ENCODE measurements at places on chromosomes 13 and 19.
A peak's percentile ranks its signal among the peaks of the same experiment; 100 is the strongest.

DNA sequence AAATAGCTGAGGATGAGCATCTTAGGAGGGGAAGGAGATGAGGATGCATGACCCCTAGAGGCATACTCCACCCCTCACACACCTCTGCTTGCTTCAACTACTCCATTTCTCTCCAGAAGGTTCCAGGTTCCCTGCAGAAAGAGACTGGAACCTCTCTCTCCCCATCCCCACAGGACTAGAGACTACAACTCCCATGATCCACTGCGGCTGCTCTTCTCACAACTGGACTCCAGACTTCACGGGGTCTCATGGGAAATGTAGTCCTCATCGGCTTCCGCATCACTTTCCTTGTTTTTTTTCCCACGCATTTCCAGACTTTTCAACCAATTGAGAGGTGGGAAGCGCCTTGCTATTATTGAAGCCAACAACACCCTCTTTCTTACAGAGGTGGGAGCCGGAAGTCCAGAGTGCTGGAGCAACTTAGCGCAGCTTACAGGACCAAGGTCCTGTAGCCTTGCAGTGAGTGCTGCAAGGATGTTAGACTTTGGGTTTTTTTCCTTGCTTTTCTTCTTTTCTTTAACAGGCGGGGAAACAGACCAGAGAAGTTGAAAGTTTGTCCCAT, 13.9 kb upstream of the CACNG6 start:
- peak; percentile 73 for DNase-seq

- no peak for DNase-seq
Observed at GRCh38 chr13:24505256-24505655, 7.3 kb downstream of the PARP4 start.

- DNase-seq, result no peak
Observed at GRCh38 chr19:2251106-2252054, 2.3 kb downstream of the AMH start.

GRCh38 chr13:31014456-31014855, 82.0 kb downstream of the TEX26 start:
- no peak for DNase-seq

GRCh38 chr13:58573743-58574142, 942.2 kb downstream of the PCDH17 start:
- no peak for DNase-seq

DNA sequence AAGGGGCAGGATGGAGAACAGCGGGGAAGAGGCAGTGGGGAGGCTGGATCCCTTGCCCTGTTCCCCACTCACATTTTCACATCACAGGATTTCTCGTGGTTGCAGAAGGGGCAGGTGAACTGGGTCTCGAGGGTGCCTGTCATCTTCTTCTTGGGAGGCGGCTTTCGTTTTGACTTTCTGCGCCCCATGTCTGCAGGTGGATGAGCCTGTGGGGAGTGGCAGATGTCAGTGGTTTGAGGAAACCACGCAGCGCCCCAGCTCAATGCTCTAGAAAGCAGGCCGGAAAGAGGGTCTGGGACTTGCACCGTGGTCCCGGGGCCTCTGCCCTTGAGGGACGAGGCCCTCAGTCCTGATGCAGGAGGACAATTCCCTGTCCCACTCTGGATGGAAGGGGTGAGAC, 4.9 kb downstream of the ELOF1 start:
- DNase-seq, result no peak

DNA sequence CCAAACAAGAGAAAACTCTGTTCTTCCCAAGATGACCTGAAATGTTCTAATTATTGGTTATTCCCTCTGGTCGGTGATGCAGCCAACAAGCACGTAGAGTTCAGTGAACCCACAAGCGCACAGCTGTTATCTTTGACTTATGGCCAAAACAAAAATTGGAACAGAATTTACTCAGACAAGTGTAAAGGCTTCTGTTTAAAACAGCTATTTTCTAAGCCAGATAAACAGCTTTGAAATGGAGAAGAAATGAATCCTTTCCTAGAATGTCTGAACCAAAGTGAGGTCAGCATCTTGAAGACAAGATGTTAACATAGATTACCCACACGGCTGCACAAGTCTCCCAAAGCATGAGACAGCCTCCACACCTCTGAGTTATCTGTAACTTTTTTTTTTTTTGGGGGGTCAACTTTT, 669.2 kb downstream of the DIAPH3 start:
- no peak for DNase-seq

All from anterior cingulate cortex (tissue), 58 donors.